ENCODE measurements at places on chromosomes 11 and 22. TPM values are rescaled to one million over a fixed set of nuclear protein-coding genes. Genes with fewer than 3 reads are reported as not detected.

AP1B1 gene
- total RNA-seq: 82.9 TPM

OR4C5 gene
- not detected for total RNA-seq

OR4A47 gene
- not detected for total RNA-seq

PI4KA gene
- 92.8 TPM for total RNA-seq

VSIG10L2 gene
- not detected for total RNA-seq

MUC6 gene
- 3.0 TPM for total RNA-seq

HSD17B12 gene
- total RNA-seq: 100 TPM

KCNJ4 gene
- total RNA-seq: 0.13 TPM

MS4A12 gene
- not detected for total RNA-seq

TECTA gene
- 1.2 TPM for total RNA-seq

OR52E8 gene
- total RNA-seq: 0.25 TPM

ANO5 gene
- 4.2 TPM for total RNA-seq

OR10A2 gene
- not detected for total RNA-seq

BAIAP2L2 gene
- total RNA-seq: 9.7 TPM

MRGPRF gene
- total RNA-seq: 9.3 TPM

HEPHL1 gene
- not detected for total RNA-seq

MMP8 gene
- 0.16 TPM for total RNA-seq

RIMBP3C gene
- total RNA-seq: 0.22 TPM

FAM180B gene
- total RNA-seq: not detected

SCGB1C1 gene
- not detected for total RNA-seq

MAPK8IP2 gene
- total RNA-seq: 1.1 TPM

GAL3ST1 gene
- 16.1 TPM for total RNA-seq

PDGFB gene
- 14.2 TPM for total RNA-seq

C11orf21 gene
- 4.9 TPM for total RNA-seq

SYNGR1 gene
- 21.5 TPM for total RNA-seq

CTSF gene
- 58.0 TPM for total RNA-seq

OR51E2 gene
- 1.2 TPM for total RNA-seq

CDC42EP2 gene
- 13.7 TPM for total RNA-seq
